ENCODE measurements at places on chromosomes 11 and 22.

DNA sequence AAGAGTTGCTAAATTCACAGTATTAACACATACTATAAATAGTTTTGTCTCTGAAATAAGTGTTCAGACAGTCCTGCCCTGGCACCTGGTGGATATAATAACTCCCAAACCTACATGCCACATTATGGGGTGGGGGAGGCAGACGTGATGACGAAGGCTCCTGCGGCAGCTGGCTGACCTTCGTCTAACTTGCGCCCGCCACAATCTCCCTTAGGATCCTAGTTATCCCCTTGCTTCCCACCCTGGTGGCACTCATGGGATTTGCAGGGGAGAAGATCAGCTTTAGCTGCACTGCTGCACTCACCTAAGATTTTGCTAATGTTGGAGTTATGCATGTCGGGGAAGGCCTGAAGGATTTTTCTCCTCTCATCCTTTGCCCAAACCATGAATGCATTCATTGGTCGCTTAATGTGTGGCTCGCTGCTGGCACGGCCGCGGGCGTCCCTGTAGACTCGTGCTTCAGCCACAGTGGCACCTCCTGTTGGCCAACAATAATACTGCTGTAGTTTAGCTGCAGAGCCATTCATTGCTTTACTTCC, 367.6 kb downstream of the SOX6 start:
- DNase-seq: no peak

DNA sequence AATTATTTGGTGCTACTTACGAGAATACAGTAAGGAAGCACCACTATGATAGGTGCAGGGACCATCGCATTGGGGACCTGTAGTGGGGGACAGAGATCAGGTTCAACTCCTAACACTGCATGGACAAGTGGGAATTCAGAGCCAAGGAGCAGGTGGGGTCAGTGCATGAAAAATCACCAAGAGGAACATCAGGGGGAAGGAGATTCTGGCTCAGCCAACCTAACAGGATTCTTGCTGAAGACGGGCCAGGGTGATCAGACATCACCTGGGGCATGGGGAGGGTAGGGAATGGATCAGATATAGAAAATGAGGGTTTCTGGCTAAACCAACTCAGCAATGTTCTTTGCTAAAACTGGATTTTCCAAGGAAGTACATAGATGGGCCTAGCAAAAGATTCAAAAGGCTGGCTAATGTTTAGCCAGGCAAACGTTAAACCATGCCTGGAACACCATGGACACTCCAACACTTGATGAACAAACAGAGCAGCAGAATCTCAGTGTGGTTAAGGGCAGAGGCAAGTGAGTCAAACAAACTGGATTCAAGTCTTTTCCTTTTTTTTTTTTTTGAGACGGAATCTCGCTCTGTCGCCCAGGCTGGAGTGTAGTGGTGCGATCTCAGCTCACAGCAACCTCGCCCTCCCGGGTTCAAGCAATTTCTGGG, 70.0 kb downstream of the MICAL3 start:
- no peak for DNase-seq

GRCh38 chr22:46390652-46391301, 55.3 kb downstream of the TRMU start:
- DNase-seq: peak; percentile 27

DNA sequence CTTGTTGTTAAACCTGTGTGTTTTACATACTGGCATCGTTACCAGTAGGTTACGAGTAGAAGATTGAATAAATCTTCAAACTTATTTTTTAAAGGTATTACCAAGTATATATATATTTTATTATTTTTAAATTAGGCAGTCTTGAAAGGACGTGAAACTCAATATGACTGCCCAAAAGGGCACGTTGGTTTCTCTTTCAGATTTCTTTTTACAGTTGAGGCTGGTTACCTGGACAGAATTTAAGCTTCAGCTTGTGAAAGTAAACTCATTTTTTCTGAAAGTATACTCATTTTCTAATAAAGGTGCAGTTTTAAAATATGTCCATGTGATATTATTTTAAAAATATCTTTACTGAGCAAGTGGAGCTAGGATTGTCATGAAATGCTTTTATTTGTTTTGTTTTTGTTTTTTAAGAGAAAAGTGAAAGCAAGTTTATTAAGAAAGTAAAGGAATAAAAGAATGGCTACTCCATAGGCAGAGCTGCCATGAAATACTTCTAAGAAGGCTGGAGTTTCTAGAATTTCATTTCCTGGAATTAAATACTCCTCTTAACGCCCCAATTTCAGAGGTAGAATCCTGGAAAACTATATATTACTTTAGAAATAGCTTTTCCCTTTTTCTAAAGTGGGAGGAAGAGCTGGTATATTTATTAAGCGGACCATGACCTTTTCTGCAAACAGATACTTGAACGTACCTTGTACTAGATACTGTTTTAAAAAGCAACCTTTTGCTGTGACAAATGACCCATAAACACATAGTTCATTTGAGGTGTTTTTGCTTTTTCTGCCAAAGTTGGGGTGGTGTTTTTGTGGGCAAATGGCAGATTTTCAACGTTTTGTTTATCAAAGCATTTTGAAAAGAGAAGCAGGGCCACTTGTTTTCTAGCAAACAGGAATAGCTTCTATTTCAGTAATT, 1.9 kb downstream of the FBXO7 start:
- no peak for DNase-seq

DNA sequence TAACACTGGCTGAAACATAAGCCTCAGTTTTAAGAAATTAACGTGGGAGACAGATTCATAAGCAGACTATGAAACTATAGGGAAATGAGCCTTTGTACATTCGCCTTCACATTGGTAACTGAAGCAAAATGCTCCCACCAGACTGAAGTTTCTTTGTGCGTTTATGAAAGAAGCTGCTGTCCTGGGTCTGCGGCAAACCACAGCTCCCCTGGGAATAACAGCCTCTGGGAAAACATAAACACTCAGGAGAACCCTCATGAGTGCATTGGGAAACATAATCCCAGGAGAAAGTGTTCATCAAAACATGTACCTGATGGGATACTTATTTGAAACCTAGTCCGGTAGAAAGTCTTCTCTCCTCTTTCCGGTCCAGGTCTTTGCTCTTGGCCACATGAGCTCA, 193.1 kb upstream of the LARGE1 start:
- DNase-seq: no peak

DNA sequence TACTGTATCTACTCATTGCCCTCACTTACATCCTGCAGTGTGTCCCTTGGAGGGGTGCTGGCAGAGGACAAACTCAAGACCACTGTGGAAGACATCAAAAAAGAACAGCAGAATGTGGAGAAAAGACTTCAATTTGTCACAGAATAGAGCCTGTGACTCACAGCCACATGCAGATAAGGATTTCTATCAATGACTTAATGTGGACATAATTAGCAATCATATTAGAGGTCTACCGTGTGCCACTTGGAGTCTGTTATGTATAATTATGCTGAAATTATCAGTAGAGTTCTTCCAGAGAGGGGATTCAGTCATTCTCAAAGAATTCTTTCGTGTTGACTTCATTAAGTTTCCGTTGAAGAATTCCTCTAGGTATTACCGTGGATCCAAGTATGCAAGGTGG, 473.5 kb downstream of the MIAT start:
- no peak for DNase-seq

DNA sequence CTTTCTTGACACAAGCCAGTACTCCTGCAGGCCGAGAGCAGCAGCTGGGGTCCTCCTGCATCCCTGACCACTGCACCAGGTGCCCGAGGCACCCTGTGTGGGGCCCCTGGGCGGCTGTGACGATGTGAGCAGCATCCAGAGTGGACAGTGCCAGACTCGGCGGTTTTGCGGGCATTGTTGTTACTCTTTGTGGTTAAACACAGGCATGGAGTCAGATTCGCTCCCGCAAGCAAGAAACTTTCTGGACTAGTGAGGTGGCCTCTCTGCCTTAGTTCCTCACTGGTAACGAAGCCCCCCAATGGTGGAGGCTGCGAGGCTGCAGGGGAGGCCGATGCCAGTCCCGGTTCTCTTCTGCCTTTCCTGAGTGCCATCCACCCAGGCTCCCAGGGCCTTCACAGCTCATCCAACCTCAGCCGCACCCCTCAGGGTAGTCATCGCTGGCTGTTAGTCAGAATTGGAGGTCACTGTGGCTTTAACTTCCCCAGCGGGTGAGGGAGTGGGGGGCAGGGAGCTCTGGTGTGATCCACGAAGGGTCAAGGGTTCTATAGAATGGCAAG, 3.7 kb upstream of the CLDN5 start:
- no peak for DNase-seq

DNA sequence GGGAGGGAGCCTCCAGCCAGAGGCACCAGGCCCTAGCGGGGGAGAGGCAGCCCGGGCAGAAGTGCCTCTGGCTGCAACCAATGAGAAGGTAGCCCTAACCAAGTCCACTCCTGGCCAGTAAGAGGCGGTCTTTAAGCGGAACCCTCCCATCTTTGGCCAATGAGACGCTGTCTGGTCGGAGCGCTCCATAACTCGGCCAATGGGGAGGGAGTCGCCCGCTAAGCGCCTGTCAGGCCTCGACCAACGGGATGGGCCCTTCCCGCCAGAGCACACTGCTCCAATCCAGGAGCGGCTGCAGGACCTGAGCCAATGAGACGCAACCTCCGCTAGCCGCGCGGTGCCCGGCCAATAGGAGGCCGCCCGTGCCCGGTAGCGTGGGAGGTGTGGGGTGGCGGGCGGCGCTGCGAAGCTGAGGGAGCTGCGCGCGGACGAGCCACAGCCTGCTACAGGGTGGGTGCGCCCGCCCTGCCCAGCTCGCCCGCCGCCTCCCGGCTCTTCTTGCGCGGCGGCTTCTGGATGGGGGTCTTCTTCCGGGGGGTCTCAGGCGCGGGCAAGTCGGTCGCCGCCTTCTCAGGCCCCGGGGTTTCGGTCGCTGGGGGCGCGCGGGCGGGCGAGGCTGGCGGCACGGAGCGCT, 12.6 kb downstream of the SCARF2 start:
- DNase-seq: no peak

DNA sequence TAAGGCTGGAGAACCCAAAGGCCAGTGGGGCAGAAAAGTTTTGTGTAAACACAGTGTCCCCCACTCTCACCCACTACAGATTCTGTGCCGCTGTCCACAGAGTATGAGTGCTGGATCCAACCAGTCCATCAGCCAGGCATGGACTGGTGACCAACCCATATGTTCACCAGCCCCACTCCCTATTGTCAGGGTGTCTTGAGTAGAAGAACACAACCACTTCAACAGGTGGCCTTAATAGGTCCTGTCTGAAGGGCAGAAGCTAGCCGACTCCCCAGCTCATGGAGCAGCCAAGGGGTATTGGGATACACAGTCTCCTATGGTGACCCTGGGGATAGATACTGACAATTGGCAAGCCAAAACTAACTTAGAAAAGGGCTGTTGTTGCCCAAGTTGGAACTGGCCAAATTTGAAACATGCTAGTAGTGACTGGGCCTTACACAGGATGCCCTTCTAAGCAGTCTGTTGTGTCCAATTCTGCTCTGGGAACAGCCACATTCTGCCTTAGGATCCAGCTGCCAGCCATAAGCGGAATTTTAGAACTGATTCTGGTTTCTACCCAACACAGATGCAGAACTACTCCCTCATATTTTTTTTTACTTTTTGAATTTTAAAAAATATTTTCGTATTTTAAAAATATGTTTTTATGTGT, 19.8 kb upstream of the PGM2L1 start:
- DNase-seq: no peak

DNA sequence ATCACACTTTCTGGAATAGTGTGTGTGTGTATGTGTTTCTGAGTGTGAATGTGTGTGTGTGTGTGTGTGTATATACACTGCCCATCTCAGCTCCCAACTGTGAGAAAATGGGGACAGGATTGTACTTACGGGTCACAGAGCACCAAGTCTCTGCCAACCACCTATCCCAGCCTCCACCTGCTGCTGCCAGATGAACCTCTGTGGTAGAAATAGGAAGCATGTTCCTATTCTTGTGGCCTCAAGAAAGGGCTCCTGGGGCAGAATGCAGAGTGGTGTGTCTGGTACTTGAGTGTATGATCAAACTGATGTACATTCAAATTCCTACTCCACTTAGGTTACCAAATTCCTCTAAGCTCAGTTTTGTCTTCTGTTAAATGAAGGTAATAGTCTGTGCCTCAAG, 14.6 kb downstream of the UBASH3B start:
- no peak for DNase-seq

DNA sequence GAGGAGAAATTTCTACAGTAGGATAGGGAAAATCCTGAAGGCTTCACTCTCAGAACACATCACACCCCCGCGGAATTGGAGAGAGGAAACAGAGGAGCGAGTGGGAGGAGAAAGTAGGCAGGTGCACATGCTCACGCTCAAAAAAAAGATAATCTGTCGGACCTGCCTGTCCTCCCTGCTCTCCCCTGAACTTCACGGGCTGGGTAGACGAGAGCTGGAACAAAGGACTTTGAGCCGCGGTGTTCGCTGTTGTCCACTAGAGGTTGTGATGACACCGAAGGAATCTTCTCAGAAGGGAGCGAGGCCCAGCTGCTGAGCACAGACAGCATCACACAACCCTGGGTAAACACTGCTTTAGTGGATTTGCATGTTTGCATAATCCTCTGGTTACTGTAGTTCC, 5.0 kb downstream of the SEZ6L start:
- peak; percentile 11 for DNase-seq
